Stimulated activated CD8-positive, alpha-beta memory T cell treated with anti-CD3 and anti-CD28 coated beads, Interleukin-7, amount 100 ng/mL, for 1 hour (primary cell): ENCODE measurements at places on chromosomes 4 and X.

GRCh38 chr4:92455951-92456350, 152.2 kb downstream of the GRID2 start:
- no peak for DNase-seq

- DNase-seq, result no peak
These were observed 85.2 kb downstream of the SLC16A2 start for GRCh38 chrX:74506317-74507115.

- no peak for DNase-seq
These were observed 39.2 kb upstream of the GPR78 start for GRCh38 chr4:8540991-8541390.

DNA sequence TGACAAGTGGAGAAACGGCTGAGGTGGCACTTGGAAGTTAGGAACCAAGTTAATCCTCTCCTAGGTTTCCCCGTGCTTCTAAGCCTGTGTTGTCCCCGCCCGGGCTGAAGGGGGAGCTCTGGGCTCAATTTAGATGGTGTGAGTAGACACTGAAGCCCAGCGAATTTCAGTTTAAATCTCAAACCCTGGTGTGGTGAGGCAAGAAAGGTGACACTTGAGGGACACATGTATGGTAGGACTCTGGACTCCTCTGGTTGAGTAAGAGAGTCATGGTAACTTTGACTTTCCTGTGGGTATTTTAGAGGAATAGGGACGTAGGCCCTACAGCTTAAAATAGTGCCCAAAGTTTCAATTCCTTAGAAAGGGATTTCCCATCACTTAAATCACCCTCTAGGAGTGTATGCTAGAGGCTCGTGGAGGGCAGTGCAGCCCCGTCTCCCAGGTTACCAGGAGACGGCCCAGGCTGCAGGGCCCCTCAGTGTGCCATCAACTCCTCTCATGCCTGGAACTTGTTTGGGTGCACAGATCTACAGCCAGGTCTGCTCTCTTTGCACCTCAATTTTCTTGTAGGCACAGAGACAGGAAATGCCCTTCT, 24.0 kb downstream of the HAND2 start:
- no peak for DNase-seq

GRCh38 chr4:140103676-140104075, 50.3 kb downstream of the MAML3 start:
- no peak for DNase-seq
